ENCODE measurements at places on chromosomes 2 and 18. TPM values are rescaled to one million over a fixed set of nuclear protein-coding genes. Genes with fewer than 3 reads are reported as not detected.

DNA sequence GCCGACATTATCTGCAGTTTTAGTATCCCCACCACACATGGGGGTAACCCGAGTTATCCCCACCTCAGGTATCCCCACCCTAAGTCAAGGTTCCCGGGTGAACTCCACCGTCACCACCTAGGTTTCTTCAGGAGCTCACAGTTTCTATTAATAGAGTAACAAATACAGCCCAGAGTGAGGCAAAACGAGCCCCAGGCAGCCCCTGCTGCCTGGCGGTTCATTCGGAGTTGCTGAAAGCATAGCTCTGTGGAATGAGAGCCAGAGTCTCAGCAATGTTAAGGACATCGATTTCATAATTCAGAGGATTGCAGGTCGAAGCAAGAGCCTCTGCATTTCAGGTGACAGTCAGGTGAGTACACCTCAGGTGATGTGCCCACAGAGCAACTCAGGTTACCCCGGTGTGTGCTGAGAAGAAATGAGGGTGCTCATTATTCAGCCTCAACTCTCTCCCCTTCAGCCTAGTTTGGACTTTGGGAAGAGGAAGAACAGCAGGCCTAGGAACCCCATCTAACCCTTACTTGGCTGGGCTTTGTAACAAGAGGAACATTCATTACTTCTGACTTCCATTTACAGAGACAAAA is 10.7 kb downstream of the SATB2 start:
- H3K27me3 ChIP-seq, result peaks cover 17% of the 10 kb centered on the region
- DNase-seq, result no peak
- H3K4me3 ChIP-seq, result no peak overlapping the region
- H3K36me3 ChIP-seq, result no peaks in the 10 kb centered on the region

OSBPL6 gene
- total RNA-seq, result 7.7 TPM

- H3K27me3 ChIP-seq, result no peaks in the 10 kb centered on the region
- DNase-seq, result no peak
- no peaks in the 10 kb centered on the region for H3K4me1 ChIP-seq
- H3K36me3 ChIP-seq, result no peaks in the 10 kb centered on the region
Observed at GRCh38 chr18:47118981-47119380, 31.3 kb downstream of the HDHD2 start.

DNA sequence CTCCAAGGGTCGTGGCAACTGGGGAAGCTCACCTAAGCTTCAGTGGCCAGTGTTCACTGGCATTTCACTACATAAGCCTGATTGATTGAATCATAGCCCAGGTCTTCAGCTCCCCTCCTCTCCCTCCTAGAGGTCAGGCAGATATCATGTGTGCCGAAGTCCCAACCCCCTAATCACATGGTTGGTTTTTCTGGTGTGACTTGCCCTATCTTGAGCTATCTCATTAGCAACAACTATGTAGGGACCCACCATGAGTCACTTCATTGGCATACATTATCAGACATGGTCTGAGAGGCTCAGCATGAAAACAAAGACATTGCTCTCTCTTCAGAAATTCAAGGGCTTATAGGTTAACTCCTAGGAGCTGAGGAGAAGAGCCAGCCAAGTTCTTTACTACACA is 76.8 kb downstream of the LYPD1 start:
- peaks cover 7% of the 10 kb centered on the region for H3K27me3 ChIP-seq
- DNase-seq, result no peak
- no peak overlapping the region for H3K4me3 ChIP-seq
- H3K36me3 ChIP-seq, result no peaks in the 10 kb centered on the region
- H3K27ac ChIP-seq, result no peak overlapping the region

DNA sequence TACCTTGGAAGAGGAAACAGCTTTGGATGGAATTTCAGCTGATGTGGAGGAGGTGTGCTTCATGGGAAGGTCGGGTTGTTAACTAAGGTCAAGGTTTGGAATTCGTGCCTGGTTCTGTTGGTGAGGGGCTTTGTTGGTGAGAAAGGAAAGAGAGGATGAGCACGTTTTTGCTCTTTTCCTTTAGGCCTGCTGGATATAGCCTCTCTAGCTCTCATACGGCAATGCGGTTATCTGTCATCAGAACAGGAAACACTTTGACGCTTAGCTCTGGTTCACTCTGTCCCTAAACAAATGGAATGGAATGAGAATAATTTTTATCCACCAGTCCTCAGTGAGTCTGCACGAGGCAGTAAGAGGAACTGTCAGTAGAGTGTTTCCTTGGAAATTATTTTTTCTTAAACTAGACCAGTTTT is 169.7 kb upstream of the NOSTRIN start:
- no peak overlapping the region for H3K4me3 ChIP-seq
- no peak for DNase-seq

ASB3 gene
- total RNA-seq, result 11.6 TPM

- no peak for DNase-seq
- H3K36me3 ChIP-seq, result no peaks in the 10 kb centered on the region
- no peaks in the 10 kb centered on the region for H3K4me1 ChIP-seq
- H3K27ac ChIP-seq, result no peak overlapping the region
- no peaks in the 10 kb centered on the region for H3K27me3 ChIP-seq
Observed at GRCh38 chr18:49597157-49597931, 35.5 kb downstream of the LIPG start.

DNA sequence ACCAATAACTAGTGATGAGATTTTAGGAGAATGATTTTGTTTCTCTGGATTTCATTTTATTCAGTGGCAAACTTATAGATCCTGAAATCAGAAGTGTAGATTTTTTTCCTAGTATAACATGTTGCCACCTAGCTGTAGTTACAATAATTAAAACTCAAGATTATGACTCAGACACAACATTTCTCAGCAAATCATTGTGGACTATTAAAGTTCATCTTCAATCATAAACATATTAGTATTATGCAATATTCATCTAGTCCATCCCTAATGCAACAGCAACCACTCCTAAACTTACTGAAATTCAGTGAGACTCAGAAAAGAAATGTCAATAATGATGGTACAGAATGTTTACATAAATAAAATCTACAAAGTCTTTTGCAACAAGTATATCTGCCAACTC is 51.3 kb downstream of the USP34 start:
- H3K4me1 ChIP-seq, result peaks cover 53% of the 10 kb centered on the region
- no peaks in the 10 kb centered on the region for H3K27me3 ChIP-seq
- H3K4me3 ChIP-seq, result no peak overlapping the region

DNA sequence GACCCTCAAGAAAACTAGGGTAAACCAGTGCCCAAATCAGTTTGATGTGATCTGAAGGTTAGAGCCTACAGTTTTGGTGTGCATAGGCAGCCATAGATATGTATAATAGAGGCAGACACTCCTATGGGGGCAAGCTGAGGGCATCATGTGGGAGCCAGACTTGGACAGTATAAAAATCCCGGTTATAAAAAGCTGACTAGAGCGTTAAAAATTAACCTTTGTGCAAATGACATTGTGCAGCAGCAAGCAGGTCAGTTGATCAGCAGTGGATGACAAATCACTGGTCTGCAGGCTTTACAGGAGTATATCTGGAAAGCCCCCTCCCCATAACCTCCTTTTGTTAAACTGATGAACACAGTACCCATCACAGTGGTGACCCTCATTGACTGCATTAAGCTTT is 107.8 kb downstream of the CTNNA2 start:
- H3K4me3 ChIP-seq, result no peak overlapping the region
- no peaks in the 10 kb centered on the region for H3K27me3 ChIP-seq
- H3K36me3 ChIP-seq, result no peaks in the 10 kb centered on the region
- no peaks in the 10 kb centered on the region for H3K4me1 ChIP-seq

DNA sequence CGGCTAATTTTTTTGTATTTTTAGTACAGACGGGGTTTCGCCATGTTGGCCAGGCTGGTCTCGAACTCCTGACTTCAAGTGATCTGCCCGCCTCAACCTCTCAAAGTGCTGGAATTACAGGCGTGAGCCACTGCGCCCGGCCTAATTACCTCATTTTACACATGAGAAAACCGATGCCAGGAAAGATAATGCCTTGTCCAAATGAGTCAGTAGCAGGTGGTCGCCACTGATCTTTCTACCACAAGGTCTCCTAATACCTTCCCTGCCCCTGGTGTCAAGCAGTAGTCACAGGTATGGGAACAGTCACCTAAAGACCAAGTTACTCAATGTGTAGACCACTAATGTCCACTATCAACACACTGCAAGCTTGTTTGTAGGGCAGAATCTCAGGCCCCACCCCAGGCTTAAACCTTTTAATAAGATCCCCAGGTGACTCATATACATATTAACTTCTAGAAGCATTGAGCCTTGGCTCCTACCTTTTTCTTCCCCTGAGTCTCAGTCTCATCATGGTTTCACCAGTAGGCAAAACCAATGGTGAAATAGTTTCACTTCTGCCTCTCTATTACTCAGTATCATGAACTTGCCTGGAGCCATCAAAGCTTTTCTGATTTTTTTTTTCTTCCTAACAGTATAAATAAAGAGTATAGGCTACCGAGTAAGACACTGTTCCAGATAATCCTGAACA is 6.9 kb upstream of the EPB41L5 start:
- no peaks in the 10 kb centered on the region for H3K36me3 ChIP-seq
- no peak overlapping the region for H3K27ac ChIP-seq
- no peak for DNase-seq
- H3K4me3 ChIP-seq, result no peak overlapping the region
- H3K27me3 ChIP-seq, result no peaks in the 10 kb centered on the region

DNA sequence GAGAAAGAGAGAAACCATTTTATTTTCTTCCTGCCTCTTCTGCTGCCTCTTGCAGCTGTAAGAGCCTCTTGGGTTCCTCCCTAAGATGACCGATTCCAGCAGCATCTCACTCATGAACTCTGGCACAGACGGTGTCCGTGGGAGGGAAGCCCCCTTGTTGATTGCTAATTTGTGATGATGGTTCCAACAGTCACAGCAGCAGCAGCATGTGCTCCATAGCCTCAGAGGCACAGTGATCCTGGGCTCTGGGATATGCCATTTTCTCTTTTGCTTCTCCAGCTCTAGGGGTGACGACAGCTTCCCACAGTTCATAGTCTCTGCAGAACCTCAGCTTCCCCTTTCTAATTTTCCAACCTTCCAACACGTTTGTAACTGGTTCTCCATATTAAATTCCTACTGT is 324.2 kb upstream of the HS6ST1 start:
- no peak for DNase-seq
- H3K4me1 ChIP-seq, result no peaks in the 10 kb centered on the region
- H3K4me3 ChIP-seq, result no peak overlapping the region
- H3K27ac ChIP-seq, result no peak overlapping the region
- no peaks in the 10 kb centered on the region for H3K27me3 ChIP-seq
- no peaks in the 10 kb centered on the region for H3K36me3 ChIP-seq

CRYBA2 gene
- total RNA-seq, result not detected

- H3K4me1 ChIP-seq, result peaks cover 12% of the 10 kb centered on the region
- DNase-seq, result peak; percentile 95
Observed at GRCh38 chr2:25362049-25362433, 20.3 kb upstream of the DNMT3A start.

DNA sequence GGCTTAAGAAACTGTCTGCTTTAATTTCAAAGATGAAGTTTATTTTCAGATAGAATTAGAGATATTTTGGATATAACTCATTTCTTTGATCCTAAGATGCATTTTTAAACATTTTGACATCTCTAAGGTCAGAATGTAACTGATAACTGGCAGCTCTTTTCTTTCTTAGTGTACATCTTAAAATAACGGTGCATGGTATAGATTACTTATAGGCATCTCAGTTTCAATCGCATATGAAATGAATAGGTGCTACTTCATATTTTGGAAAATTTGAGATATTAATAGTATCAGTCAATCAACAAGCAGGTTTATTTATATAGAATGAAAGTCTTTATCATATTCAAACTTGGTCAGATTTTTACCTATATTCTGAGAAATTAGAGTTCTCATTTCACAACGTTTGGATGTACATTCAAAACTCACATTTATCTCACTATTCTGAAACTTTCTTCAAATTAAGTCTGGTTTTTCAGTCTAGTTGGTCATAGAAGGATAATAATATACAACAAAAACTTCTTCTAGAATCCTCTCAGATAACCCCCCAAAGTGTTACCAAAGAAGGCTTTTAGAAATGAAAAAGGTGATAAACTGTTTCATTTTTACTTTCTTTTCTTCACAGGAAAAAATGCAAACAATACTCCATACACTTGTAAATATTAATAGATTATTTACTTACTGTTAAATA is 122.8 kb upstream of the WDSUB1 start:
- H3K4me1 ChIP-seq, result no peaks in the 10 kb centered on the region
- DNase-seq, result no peak
- no peak overlapping the region for H3K4me3 ChIP-seq
- no peak overlapping the region for H3K27ac ChIP-seq

- no peak for DNase-seq
- no peaks in the 10 kb centered on the region for H3K4me1 ChIP-seq
- no peaks in the 10 kb centered on the region for H3K27me3 ChIP-seq
- H3K36me3 ChIP-seq, result no peaks in the 10 kb centered on the region
- no peak overlapping the region for H3K4me3 ChIP-seq
Observed at GRCh38 chr2:241456546-241456945, 51.8 kb downstream of the STK25 start.

DNA sequence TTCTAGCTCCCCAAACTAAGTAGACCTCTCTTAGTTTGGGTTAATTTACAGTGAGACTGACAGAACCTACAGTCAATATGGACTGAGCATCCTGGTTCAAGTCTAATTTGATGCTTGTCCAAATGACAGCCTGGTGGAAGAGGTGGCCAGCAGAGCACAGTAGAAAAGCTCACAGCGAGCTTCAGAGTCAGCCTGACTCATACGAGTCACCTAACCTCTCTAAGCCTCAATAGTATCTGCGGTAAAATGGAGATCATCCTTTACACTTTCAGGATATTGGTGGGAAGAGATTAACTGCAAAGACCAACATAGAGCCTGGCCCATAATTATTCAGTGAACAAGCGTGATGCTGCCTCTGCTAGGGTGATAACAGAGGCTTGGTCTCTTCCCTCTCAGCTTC is 54.5 kb downstream of the DOCK10 start:
- DNase-seq, result no peak
- no peaks in the 10 kb centered on the region for H3K36me3 ChIP-seq
- H3K4me3 ChIP-seq, result no peak overlapping the region
- H3K27ac ChIP-seq, result no peak overlapping the region
- H3K27me3 ChIP-seq, result no peaks in the 10 kb centered on the region
- H3K4me1 ChIP-seq, result no peaks in the 10 kb centered on the region

WDR7 gene
- 29.2 TPM for total RNA-seq

KCNK3 gene
- total RNA-seq, result 0.91 TPM

CFAP53 gene
- not detected for total RNA-seq

NPHP1 gene
- 5.8 TPM for total RNA-seq

- no peak overlapping the region for H3K4me3 ChIP-seq
- no peaks in the 10 kb centered on the region for H3K4me1 ChIP-seq
Observed at GRCh38 chr18:24786027-24786426, 325.6 kb downstream of the HRH4 start.

SLC16A14 gene
- 2.4 TPM for total RNA-seq

Data from heart left ventricle (tissue), 16 donors.